ENCODE measurements at places on chromosomes 2 and 18.

GRCh38 chr2:25337276-25337675, 4.4 kb downstream of the DNMT3A start:
- DNase-seq: no peak

DNA sequence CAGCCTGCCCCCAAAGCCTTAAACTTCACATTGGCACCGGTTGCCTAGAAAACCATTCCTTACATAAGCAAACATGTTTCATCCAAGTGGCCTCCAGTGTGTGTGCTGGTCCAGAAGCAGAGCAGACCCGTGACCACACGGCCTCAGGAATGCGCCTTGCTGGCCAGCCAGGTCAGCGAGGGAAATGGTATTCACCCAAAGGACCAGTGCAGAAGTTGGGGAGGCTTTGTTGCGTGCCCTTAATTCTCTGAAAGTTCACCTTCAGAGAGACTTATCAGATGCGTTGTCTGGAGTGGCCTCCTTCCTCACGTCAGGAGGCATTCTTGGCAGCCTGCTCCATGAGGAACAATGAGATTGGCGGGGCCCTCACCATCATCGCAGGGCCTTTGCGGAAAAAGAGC, 25.9 kb downstream of the NRP2 start:
- no peak for DNase-seq

DNA sequence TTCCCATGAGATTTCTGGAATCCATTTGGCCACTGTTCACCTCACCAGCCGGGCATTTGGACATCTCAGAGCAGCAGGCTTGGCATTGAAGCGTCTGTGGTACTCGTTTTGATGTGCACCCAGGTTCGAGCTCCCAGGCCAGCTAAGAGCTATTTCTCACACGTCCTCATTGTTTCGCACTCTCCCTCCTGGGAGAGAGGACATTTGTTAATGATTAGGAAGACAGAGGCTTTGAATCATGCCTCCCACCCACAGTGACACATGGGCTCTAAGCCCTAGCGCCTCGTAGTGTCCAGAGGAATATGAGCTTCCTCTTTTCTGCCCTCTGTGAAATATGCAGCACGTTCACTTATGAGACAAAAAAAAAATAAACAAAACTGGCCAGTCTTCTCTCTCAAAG, 361.8 kb downstream of the RND3 start:
- DNase-seq: peak; percentile 90

DNA sequence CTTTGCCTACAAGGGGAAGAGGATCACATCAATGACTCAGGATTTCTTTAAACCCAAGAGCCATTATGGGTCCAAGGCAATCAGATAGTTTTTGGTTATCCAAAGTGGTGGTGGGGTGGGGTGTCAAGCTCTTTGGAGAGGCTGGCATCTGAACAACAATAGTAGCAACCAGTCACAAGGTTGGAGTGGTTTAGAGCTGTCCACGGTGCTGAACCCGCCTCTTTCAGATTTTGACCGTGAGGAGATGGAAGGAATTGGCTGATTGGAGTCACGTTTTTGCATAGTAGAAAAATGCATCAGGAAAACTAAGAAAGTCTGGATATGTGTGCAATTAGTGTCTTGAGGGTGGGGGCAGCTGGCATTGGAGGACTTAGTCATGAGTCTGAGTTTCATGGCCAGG, 159.9 kb downstream of the LOXHD1 start:
- DNase-seq: no peak

GRCh38 chr2:121075641-121076497, 209.1 kb downstream of the TFCP2L1 start:
- no peak for DNase-seq

GRCh38 chr2:69200107-69200520, 186.9 kb downstream of the GFPT1 start:
- DNase-seq: peak; percentile 100

DNA sequence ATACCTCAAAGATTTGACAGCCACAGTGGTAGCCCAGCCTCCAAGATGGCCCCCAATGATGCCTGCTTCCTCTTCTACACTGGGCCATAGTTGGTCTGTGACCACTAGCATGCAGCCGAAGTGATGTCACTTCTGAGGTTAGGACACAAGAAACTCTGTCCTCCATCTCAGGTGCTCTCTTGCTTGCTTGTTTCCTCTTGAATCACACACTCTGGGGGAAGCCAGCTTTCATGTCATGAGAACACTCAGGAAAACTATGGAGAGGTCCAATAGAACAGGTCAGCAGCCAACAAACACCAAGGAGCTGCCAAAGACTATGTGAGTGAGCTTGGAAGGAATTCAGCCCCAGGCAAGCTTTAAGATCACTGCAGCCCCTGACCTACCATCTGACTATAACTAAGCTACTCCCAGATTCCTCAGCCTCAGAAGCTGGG, 3.3 kb upstream of the ADAM17 start:
- DNase-seq: peak; percentile 91

GRCh38 chr2:139992078-139992477, 1211.9 kb upstream of the NXPH2 start:
- DNase-seq: no peak

GRCh38 chr2:135829378-135830135, 7.4 kb downstream of the LCT start:
- peak; percentile 7 for DNase-seq

GRCh38 chr2:138275292-138275690, 226.3 kb upstream of the SPOPL start:
- DNase-seq: no peak

All from fibroblast of gingiva (primary cell).